Suprapubic skin (tissue), 4 donors: ENCODE measurements at places on chromosomes 3 and 15. TPM values are rescaled to one million over a fixed set of nuclear protein-coding genes. Genes with fewer than 3 reads are reported as not detected.

ATP13A4 gene
- total RNA-seq = 39.9 TPM

AMIGO3 gene
- total RNA-seq = 1.6 TPM

SERPINI1 gene
- 3.0 TPM for total RNA-seq

UNC13C gene
- total RNA-seq = 0.23 TPM
